Nephron progenitor cell (in vitro differentiated cells): ENCODE measurements at places on chromosomes 13 and 19.
A peak's percentile ranks its signal among the peaks of the same experiment; 100 is the strongest.

GRCh38 chr13:36973621-36974295 lies 25.4 kb downstream of the ALG5 start:
- DNase-seq = no peak

DNA sequence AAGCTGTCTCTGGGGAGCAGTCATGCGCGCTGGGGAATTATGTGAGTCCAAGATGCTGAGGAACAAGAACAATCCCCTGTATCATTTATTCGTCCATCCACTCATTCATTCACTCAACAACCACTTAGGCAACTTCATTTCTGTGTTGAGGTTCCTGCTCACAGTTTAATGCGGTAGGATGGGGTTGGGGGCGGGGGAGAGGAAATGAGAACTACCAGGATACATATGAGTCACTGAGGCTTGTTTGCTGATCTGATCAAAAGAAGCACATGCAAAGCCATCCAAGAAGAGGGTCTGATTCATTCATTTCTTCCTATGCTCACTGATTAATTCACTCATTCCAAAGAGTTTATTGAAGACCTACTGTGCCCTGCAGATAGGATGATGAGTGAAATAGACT lies 20.9 kb downstream of the ZNF536 start:
- DNase-seq = no peak

GRCh38 chr19:42284066-42284501 lies 15.0 kb downstream of the CIC start:
- peak; percentile 80 for DNase-seq

DNA sequence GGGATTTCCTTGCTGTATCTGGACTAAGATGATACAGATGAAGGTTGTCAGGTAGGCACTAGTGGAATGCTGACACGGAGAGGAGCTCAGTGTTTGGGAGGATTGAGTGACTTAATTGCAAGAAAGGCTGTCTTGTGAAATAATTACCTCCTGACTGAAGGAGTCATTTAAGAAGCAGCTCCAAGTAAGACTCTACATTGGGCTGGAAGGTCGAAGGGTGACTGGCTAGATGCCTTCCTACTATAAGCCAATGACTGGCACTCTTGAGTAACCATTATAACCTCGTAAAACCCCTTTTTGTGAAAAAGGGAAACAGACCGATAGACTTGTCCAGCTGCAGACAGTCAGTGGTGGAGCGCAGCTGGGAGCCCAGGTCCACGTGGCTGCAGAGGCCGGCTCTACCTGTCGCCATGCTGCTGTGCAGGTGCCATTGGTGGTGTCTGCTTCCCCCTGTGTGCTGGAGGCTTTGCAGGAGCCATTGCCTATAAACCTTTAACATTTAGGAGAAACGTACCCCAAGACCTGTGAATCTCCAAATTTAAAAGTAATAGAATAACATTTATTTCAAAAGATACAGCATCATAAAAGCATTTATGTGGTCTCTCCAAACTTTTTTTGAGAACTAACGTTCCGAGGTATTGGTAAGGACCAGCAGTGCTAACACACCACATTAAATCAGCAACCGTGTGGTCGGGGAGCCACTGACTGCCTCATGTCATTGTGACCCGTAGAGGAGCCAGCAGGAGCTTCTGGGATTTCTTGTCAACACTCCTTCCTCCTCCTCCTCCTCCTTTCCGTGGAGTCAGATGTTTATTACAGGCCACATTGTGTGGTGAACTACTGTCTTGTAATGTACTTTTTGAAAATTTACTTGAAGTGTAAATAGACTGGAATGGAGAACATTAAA lies 80.4 kb upstream of the TEX29 start:
- no peak for DNase-seq

DNA sequence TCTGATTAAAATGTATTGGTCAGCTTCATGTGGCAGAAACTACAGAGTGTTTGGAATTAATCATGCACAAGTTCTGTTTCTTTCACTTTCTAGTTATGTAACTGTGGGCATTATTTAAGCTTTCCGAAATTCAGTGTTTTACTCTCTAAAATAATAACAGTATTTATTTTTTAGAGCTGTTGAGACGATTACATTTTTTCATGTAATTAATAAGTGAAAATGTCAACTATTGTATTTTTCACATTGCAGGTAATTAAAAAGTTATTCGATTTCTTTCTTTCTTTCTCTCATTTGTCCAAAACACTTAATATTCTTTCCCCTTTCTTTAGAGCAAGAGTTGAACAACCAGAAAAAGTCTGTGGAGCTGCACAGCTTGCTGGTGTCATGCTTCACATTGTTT lies 559.4 kb upstream of the PCDH20 start:
- DNase-seq = no peak

DNA sequence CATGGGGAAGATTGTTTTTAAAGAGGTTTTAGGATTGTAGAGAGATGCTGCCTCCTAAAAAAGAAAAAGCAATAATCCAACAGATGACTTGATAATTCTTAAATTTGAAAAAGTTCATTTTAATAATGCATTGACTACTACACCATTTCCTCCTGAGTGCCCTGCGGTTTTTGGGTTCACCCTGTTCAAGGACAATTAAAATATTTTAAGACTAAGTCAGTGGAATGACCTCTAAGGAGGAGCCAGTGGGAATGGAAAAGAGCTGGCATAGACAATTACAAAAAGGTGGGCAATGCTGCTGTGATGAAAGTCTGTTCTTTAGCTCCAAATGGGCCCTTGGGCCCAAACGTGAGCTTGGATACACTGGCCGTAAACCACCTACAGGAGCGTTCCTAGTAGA lies 217.8 kb downstream of the LHFPL6 start:
- no peak for DNase-seq

GRCh38 chr19:43847246-43847645 lies 20.1 kb downstream of the ZNF283 start:
- DNase-seq = no peak

DNA sequence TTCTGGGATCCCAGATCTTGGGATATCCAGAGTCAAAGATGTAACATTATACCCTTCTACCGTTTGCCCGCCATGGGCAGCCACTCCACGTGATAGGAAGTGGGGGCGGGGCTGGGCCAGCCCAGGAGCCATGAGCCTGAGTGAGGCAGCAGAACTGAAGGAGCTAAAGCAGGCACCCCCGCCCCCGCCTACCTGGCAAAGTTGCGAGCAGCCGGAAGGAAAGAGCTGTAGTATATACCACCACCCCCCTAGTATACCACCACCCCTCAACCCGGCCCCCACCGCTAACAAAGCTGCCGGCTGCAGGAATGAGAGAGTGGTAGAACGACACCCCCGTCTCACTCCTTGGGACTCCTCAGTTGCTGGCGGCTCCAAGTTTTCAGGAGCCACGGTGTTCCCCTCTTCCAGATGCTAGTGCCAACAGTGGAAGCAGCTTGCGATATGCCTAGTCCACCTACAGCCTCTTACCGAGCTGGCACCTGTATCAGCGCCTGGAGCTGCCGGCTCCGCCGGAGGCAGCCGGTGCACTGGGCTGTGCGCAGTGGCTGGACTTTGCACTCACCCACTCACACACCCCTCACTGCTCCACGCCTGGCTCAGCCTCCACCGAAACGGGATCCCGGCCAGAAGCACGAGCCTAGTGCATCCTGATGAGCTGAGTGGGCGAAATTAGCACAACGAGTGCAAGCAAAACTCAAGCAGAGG lies 230.7 kb upstream of the PRR20A start:
- DNase-seq = no peak

DNA sequence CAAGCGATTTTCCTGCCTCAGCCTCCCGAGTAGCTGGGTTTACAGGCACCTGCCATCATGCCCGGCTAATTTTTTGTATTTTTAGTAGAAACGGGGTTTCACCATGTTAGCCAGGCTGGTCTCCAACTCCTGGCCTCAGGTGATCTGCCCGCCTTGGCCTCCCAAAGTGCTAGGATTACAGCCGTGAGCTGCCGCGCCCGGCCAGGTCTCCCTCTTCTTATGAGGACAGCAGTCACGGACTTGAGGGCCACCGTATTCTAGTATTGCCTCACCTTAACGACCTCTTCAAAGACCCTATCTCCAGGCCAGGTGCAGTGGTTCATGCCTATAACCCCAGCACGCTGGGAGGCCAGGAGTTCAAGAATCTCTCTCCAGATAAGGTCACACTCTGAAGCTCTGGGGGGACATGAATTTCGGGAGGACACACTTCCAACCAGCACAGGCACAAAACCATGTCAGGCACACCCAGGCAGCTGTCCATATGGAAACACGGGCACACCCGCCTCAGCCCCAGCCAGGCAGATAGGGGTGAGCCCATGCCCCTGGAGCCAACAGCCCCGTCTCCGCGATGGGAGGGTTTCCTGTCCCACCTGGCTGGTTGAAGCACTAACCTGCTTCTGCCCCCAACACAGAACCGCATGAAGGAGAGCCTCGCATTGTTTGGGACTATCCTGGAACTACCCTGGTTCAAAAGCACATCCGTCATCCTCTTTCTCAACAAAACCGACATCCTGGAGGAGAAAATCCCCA lies 21.3 kb upstream of the S1PR4 start:
- DNase-seq = no peak
